Ecto neural progenitor cell (in vitro differentiated cells): ENCODE measurements at places on chromosomes 5 and 9.

GRCh38 chr9:133715866-133716563 lies 22.1 kb downstream of the SARDH start:
- DNase-seq: no peak

DNA sequence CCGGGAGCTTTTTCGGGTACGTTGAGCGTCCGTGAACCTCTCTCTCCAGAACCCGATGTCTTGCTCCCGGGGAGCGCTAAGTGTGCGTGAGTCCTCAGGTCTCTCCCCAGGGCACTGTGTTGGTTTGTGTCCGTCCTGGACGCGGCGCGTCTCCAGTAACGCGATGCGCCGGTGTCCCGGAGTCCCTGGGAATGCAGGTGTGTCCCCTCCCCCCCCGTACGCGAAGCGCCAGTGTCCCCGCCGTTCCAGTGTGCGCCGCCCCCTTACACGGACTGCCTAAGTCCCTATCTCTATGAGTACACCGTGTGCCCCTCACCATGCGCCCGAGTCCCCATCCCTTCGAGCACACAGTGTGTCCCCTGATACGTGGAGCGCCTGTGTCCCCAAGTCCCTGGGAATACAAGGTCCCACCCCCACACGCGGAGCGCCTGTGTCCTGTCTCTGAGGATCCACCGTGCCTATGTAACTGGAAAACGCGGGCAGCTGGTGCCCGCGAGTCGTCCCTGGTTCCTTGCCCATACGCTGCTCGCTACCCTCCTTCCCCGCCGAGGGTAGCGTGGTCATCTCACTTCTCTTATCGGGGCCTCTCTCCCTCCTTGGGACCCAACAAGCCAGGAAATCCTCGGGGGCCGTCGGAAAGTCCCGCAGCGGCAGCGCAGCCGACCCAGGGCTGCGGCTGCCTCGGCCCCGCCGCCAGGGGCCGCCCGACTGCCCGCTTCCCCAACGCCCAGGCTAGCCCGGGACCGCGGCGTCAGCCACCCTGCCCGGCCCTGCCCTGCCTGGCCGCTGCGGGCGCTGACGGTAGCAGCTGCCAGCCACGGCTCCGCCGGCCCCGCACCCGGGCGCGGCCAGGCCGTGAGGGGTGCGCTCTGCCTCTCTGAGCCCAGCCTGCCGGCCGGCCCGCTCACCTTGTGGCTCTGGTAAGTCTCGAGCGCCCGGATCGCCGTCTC lies 709 bp downstream of the ELL2 start:
- peak; percentile 86 for DNase-seq

GRCh38 chr5:115377468-115378217 lies 81.2 kb upstream of the CCDC112 start:
- no peak for DNase-seq

DNA sequence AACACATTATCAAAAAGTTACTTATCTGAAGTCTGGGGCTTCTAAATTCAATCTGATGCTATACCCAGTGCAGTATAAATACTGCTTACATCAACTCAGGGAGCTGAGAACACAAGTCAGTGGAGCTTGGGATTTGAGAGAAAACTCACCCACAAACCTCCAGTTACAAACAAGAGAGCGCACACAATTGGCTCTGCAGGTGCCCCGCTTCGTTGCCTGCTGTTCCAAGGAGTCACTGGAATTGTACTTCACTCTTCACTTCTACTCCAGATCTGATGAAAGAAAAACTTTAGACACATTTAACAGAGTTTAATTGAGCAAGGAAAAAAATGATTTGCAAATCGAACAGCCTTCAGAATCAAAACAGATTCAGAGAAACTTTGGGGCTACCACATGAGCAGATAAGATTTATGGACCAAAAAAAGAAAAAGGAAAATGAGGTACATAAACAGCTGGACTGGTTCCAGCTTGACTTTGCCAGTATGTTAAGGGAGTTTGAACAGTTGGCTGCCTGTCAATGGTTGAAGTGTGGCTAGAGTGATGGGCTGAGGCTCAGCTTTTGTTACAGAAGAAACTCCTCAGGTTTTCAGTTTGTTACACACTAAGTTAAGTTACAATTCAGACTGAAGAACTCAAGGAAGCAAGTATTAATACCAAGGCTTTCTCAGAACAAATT lies 156.6 kb downstream of the AOPEP start:
- no peak for DNase-seq

DNA sequence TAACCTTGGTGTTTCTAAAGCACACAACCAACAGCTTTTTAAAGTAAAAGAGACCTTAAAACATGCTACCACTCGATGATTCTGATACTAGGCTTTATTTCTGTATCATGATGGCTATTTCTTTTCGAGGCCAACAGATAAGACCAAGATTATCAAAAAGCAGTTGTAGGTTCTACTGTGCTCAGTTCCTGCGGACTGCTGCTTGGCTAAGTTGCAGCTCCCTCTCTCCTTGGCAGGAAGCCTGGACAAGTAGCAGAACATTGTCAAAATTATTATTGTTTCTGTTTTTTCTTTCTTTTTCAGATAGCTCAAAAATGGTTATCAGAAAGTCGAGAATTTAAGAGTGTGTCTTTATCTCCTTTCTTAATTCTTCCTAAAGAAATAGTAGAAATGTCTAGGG lies 607.6 kb downstream of the PTPRD start:
- no peak for DNase-seq

DNA sequence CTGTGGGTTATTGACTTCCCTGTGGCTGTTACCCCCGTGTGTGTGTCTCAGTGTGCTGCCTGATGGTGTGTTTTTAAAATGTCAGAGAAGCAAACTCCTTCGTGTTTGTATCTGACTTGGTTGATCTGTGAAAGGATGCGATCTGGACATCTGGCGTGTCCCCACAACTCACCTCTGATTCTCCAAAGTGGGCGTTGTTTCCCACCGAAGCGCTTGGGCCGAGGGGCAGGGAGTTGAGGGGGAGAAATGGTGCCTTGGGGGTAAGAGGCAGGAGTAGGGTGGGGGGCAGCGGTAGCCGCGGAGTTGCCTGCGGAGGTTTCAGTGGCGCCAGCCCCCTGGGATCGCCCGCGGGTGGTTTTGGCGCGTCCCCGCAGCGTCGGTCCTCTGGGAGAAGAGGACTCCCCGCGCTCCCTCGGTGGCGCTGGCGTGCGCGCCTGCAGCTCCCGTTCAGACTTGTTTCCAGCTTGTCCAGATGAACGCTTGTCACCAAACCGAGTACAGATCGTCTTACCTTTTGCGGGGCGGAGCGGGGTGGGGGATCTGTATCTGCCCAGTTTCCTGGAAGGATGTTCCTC lies 1.1 kb downstream of the MAST4 start:
- peak; percentile 72 for DNase-seq

DNA sequence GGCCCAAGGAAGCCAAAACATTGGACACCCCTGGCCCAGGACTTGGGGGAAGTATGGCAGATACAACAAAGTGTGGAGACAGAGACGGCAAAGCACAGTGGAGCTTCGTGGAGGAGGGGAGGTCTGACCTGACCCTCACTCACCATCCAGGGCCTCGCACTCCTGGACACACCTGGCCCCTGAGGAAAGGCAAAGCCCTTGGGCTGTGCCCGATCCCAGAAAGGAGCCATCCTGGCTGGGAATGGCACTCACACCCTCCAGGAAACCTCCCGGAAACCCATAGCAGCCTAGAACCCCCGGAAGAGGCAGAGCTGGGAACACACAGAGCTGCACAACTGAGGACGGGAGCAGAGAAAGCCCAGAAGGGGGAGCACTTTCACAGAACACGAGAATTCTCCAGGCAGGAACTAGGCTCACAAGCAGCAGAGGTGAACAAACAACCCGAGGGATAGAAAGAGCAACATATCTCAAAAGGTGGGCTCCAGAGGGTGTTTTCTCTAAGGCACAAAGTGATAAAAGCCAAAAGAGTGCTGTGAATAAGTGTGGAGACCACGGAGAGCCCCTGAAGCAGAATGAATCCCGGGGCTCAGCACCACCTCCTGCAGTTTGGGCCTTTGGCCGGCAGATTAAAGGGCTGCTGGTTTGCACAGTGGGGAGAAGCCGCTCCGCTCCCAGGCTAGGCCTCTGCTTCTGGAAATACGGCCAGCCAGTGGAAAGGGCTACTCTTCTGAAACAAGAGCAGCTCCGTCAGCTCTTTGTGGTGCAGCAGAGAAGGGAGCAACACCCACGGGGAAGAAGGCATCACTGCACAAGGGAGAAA lies 108.2 kb downstream of the UBE2R2 start:
- DNase-seq: peak; percentile 74

- DNase-seq: no peak
These were observed 101.8 kb downstream of the FGF18 start for GRCh38 chr5:171521219-171521633.

DNA sequence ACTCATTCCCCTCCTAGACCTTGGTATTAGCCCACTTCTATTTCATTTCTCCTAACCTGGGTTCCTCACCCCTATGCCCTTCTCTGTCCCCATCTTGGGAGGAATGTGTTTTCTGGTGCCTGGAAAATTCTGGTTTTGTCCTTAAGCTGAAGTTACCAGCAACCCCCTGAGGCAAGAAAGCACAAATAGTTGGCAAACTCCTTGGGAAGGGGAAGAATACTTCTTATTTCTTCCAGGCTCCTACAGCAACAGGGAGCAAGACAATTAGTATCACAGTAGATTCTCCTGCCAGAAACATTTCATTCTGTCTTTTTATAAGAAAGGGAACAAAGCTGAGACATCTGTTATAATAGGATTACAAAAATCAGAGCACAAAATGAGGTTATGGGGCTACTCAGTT lies 142.5 kb downstream of the SNCAIP start:
- DNase-seq: no peak

- DNase-seq: no peak
These were observed 215.2 kb downstream of the SMARCA2 start for GRCh38 chr9:2230362-2230761.

GRCh38 chr9:134050726-134051125 lies 17.1 kb downstream of the BRD3 start:
- no peak for DNase-seq

- DNase-seq: no peak
These were observed 33.5 kb upstream of the HSPB3 start for GRCh38 chr5:54421976-54422375.

DNA sequence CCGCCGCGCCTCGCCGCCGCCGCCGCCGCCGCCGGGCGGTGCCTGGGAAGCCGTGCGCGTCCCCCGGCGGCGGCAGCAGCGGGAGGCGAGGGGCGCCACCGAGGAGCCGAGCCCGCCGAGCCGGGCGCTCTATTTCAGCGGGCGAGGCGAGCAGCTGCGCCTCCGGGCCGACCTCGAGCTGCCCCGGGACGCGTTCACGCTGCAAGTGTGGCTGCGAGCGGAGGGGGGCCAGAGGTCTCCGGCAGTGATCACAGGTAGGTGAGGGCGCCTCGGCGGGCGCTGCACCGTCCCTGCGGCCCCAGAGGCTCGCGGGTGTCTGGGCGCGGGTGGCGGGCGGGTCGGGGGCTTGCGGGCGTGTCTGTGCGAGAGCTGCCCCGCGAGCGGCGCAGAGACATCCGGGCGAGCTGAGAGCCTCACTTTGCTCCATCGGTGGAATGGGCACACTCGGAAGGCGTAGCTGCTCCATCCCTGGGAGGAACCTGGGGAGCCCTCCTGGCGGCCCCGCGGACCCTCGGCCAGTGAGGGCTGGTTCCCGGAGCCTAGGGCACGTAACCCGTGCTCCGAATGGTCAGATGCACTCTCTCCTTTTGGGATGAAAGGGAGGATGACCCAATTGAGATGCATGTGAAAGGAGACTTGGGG lies 864 bp downstream of the PAPPA start:
- DNase-seq: peak; percentile 58

GRCh38 chr5:53298841-53299240 lies 181.6 kb upstream of the FST start:
- no peak for DNase-seq

- peak; percentile 49 for DNase-seq
These were observed 113.9 kb downstream of the WNK2 start for GRCh38 chr9:93297659-93298497.

DNA sequence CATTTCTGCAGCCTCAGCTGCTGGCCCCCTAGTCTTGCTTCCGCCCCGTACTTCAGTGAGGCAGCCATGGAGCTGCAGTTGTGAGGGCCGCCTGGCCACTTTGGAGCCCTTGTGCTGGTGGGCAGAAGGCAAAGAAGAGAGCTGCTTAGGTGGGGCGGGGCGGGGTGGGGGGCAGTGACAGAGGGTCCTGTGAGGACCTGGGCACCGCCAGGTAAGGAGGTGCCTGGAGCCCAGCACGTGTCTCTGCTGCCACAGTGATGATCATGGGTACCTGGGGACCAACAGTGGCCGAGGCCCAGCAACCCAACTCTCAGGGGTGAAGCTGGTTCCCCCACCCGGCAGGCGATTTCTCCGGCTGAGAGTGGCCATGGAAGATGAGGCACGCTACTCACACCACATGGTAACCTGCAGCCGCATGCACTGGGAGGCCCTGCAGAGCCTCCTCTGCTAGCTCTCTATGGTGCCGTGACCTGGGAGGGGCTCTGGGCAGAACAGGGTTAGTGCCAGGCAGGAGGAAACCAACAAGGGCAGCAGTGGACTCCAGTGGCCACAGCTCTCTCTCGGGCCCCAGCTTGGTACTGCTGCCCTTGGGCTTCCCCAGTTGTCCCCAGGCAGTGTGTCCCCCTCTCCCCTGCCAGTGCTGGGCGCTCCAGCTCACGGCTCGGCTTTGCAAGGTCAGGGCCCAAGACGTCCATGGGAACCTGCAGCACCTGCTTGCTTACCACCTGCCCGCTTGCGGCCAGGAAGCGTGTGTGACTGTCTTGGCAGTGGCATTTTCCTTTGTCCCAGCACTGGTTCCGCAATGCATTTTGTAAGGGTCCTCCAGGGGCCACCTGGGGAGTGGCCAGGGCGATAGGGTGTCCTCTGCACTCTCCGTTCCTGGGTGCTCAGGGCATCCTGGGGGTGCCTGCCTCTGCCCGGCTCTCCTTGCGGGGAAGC lies 24.0 kb downstream of the NDUFS6 start:
- DNase-seq: no peak

DNA sequence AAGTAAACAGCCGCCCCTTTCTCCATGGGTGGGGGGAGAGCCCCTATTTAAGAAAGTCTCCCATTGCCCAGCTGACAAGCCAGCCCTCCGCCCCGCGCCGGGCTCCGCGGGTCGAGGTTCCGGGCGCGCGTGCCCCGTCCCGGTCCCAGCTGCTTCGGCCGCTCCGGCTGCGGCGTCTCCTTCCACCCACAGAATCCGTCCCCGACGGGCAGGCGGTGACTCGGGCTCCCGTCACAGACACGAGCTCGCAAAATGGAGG lies 223 bp downstream of the NR3C1 start:
- DNase-seq: no peak

DNA sequence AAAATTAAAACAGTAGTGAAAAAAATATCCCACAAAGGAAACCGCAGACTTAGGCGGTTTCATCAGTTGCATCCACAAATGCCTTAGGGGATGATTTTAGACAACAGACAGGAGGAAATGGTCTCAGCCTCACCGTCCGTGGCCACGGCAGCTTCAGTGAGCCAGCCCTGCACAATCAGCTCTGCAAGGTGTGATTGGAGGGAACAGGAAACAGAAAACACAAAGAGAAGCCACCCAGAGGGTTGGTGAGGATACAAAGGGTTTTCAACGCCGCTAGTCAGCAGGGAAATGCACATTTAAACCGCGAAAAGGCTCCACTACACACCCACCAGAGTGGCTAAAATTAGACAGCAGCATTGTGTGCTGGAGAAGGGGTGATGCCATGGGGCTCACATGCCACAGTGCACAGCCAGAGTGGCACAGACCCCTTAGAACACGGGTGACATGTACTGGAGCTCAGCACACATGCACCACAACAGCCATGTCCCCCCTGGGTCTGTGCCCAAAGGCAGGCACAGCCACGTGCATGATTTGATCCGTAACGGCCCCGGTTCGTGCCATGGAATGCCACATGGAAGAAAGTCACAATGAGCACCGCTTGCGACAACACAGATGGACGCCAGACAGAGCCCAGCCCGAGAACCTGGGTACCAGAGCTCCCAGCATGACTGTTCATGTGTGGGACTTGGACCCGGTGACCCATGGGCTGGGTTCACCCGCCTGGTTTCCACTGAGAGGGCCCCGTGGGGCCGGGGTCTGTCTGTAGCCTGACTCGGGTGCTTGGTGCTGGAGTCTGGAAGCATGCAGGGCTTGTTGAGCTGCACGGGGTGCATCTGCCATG lies 18.3 kb upstream of the TERT start:
- no peak for DNase-seq
